Cardiac septum (tissue), 1 donor: ENCODE measurements at places on chromosomes 5 and 9.

DNA sequence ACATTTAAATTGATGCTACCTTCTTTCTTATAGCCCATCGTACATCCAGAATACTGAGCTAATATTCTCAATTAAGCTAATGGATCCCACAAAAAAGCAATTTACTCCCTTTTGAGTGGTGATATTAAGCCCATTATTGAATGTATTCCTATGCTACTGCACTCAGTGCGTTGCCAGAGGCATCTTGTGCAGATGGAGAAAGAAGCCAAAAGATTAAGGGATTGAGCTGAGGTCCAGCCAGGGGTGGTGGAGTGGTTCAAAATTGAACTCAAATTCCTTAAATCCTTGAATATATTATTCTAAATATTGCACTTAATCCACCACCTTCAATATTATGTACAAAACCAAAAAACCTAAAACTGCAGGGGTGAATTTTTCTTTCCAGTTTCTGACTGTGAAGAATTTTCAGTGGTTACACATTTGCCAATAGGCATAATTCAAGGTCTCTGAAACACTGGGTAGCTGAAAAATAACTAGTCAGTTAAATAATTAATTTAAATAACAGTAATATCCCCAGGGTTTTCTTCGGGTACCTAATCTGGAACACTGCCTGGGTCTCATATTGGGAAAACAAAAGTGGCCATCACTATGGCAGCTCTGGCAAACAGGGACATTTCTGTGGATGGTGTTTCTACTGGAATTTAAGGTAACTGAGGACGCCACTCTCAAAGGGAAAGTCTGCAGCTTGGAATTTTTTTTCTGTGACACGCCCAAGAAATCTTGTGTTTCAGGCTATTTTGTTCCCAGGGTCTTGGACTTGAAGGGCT is 6.2 kb upstream of the LIFR start:
- no peak for DNase-seq

- no peak for DNase-seq
Measured at GRCh38 chr5:16663840-16664239, 47.0 kb upstream of the RETREG1 start.

GRCh38 chr5:37838933-37839341 is 904 bp downstream of the GDNF start:
- no peak for DNase-seq

GRCh38 chr5:57447658-57448057 is 35.0 kb downstream of the ACTBL2 start:
- no peak for DNase-seq

- no peak for DNase-seq
Measured at GRCh38 chr9:98807070-98807813, at the start of gene GALNT12. GALNT12 (plus strand) TSS chr9:98807670; CDS start chr9:98807699, 29 bp downstream.

DNA sequence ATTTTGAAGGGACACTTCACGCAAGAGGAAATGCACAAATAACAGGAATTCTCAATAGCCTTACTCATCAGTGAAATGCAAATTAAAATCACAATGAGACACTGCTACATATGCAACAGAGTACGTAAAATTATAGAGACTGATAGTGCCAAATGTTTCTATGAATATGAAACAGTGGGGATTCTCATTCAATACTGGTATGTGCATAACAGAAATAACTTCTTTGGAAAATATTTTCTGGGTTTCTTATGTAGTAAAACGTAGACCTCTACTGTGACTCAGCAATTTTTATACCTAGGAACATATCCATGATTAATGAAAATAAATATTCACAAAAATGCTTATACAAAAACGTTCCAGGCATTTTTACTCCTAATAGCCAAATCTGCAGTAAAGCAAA is 1625.2 kb downstream of the MAT2B start:
- DNase-seq = no peak

DNA sequence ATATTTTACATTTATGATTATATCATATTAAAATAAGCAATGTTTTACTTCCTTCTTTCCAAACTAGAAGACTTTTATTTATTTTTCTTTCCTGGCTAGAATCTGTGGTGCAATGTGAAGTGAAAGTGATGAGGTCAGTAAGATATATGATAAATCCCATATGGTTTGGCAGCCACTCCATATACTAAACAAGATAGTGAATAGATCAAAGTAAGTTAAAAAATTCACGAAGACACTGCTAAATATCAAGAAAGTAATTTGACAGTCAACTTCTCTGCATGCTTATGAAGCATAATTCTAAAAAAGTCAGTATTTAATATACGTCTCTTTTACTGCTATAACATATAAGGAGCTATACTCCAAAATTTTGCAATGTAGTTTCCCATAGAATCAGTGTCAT is 972.8 kb downstream of the DTWD2 start:
- DNase-seq = no peak

- peak; percentile 73 for DNase-seq
Measured at GRCh38 chr5:976849-977751, 31.5 kb upstream of the NKD2 start.

DNA sequence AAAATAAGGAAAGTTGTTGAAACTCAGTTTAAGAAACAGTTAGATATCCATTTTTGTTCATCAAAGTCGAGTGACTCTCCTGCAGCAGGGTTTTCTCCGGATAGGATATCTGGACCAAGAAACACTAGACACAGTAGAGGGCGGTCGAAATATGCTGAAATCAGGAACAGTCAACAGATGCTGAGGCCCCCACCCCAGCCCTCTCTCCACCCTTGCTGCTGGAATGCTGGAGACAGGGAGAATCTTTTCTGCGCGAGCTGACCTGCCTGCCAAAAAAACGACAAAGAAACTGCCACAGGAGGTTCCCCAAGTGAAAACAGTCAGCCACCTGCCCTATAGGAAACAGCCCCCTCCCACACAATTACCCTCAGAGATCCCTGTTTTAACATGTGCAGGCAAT is 4.3 kb upstream of the IL13 start:
- DNase-seq = no peak

- DNase-seq = peak; percentile 84
Measured at GRCh38 chr9:121499427-121500164, at the start of gene GGTA1. GGTA1 (minus strand) TSS chr9:121499844; CDS start chr9:121467922, 31,922 bp downstream.
